ENCODE measurements at places on chromosomes 1 and 21. TPM values are rescaled to one million over a fixed set of nuclear protein-coding genes. Genes with fewer than 3 reads are reported as not detected.

The PRELP gene
- total RNA-seq, result not detected

GRCh38 chr1:197306381-197307062 is 38.5 kb downstream of the CRB1 start:
- H3K27ac ChIP-seq, result no peak overlapping the region
- no peak overlapping the region for H3K4me3 ChIP-seq
- H3K27me3 ChIP-seq, result no peaks in the 10 kb centered on the region
- H3K36me3 ChIP-seq, result no peaks in the 10 kb centered on the region

GRCh38 chr1:179090522-179090921 is 8.7 kb downstream of the TOR3A start:
- H3K27ac ChIP-seq, result no peak overlapping the region
- no peaks in the 10 kb centered on the region for H3K4me1 ChIP-seq
- DNase-seq, result no peak
- H3K27me3 ChIP-seq, result no peaks in the 10 kb centered on the region
- H3K36me3 ChIP-seq, result peaks cover 53% of the 10 kb centered on the region

The LCE3D gene
- not detected for total RNA-seq

- no peaks in the 10 kb centered on the region for H3K27me3 ChIP-seq
- no peak overlapping the region for H3K27ac ChIP-seq
- H3K4me1 ChIP-seq, result no peaks in the 10 kb centered on the region
- H3K4me3 ChIP-seq, result no peak overlapping the region
Observed at GRCh38 chr1:113199760-113200455, 126.9 kb downstream of the LRIG2 start.

GRCh38 chr1:211814313-211814712 is 16.2 kb downstream of the LPGAT1 start:
- no peak for DNase-seq
- no peaks in the 10 kb centered on the region for H3K4me1 ChIP-seq
- no peak overlapping the region for H3K27ac ChIP-seq
- H3K4me3 ChIP-seq, result no peak overlapping the region
- H3K27me3 ChIP-seq, result no peaks in the 10 kb centered on the region

DNA sequence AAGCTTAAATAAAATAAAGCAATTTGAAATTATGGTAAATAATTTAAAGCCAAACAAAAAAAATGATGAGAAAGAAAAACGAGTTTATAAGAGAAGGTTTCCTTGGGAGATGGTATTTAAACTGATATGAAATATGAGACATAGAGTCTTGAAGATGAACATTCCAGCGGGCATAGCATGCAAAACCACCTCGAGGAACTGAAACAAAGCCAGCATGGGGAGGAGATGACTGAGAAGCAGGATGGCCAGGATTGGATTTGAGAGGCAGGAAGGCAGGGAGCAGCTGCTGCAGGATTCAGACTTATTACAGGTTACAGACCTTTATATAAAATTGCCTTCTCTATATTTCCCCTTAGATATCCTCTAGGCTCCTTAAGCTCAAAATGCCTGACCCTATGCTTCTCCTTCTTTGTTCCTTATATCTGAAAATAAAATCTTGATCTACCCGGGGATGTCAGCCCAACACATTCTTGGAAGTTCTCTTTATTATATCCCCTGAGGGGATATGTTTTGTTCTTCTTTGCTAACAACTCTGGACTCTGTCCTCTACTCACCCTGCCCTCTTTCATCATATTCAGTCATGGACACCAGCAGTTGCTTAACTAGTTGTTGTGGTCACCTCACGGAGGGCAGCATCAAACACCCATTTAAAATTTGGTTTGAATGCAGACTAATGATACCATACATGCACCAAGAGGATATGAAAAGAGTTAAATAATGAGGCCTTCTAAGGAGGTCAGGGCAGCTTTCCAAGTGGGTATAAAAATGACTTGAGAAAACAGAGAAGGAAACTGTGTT is 719.1 kb upstream of the B3GALT2 start:
- no peak overlapping the region for H3K4me3 ChIP-seq
- no peaks in the 10 kb centered on the region for H3K36me3 ChIP-seq
- no peak overlapping the region for H3K27ac ChIP-seq
- no peak for DNase-seq

The TNFRSF8 gene
- 0.14 TPM for total RNA-seq

The PLD5 gene
- total RNA-seq, result not detected

DNA sequence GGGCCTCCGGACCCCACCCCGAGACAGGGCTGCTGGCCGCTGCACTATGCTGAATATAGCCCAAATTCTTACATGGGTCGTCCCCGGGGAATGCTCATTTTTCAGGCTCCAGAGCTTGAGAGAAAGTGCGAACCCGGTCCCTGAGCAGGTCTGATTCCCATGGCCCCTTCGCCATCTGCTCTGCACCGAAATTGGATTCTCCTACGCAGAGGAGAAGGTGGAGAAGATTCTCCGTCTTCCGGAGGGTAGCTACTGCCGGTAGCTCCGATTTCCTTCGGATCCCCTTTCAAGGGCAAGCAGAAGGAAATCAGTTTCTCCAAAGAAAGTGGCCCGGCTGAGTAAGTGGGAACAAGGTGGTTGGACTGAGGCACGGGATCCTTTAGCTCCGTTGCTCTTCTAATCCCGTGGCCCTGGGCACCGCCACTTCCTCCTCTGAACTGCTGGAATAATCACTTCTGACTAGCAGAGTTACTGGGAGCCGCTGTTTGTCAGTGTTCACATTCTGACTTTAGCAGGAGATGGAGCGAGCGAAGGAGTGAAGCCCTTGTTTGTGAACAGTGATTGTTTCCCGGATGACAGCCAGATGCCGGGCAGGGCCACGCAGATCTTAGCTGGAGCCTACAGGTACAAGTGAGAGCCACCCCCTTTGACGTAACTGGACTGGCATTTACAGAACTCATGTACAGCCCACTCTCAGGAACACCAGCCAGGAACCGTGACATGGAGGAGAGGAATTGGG is 1.1 kb upstream of the ZNF496 start:
- H3K36me3 ChIP-seq, result peaks cover 3% of the 10 kb centered on the region
- no peaks in the 10 kb centered on the region for H3K27me3 ChIP-seq
- H3K27ac ChIP-seq, result no peak overlapping the region
- H3K4me3 ChIP-seq, result peak overlapping the region; percentile 85

GRCh38 chr21:19286876-19287275 is 883.3 kb upstream of the TMPRSS15 start:
- no peak overlapping the region for H3K27ac ChIP-seq
- H3K36me3 ChIP-seq, result no peaks in the 10 kb centered on the region
- no peak for DNase-seq
- H3K4me1 ChIP-seq, result no peaks in the 10 kb centered on the region
- H3K27me3 ChIP-seq, result no peaks in the 10 kb centered on the region

The UBE2U gene
- total RNA-seq, result not detected

DNA sequence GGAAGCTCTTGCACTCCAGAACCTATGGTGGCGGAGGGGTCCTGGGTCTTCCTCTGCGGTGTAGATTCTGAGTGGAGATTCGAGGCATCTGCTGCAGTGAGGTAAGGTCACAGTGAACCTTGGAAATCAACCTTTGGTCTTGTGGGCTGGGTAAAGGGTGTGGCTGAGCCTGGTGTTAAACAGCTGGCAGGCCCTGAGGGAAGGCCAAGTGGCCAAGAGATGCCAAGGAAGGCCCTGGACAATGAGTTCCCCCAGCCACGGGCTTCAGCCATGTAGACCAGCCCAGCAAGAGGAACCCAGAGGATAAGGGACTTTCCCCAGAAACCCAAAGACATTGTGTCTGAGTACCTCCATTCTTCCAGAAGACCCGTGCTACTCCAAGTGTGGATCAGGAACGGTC is 137.2 kb upstream of the ETS2 start:
- DNase-seq, result no peak
- H3K4me3 ChIP-seq, result no peak overlapping the region
- no peaks in the 10 kb centered on the region for H3K4me1 ChIP-seq
- no peak overlapping the region for H3K27ac ChIP-seq
- peaks cover 5% of the 10 kb centered on the region for H3K27me3 ChIP-seq
- H3K36me3 ChIP-seq, result no peaks in the 10 kb centered on the region

DNA sequence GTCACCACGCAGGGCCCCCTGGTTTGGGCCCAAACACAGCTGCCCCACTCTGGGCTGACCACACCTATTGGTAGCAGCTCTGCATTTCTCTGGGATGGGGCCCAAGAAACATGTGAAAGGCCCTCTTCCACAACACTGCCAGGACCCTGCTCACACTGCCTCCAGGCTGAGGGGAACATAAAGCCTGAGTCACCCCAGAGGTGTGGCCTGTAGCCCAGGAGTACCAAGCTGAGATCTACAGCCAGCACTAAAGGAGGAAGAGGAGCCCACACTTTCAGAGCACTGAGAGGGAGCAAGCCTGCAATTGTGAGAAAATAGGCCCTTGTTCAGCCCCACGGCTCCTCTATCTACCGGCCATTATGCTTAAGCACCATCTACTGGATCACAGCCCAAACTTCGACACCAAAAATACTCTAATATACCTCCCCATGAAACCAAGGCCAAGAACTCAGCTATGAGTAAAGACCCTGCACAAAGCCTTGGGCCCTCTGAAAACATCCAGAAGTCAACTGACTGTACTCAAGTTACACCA is 14.4 kb upstream of the OR2T10 start:
- DNase-seq, result no peak
- no peak overlapping the region for H3K4me3 ChIP-seq
- no peaks in the 10 kb centered on the region for H3K36me3 ChIP-seq
- no peak overlapping the region for H3K27ac ChIP-seq
- no peaks in the 10 kb centered on the region for H3K27me3 ChIP-seq

DNA sequence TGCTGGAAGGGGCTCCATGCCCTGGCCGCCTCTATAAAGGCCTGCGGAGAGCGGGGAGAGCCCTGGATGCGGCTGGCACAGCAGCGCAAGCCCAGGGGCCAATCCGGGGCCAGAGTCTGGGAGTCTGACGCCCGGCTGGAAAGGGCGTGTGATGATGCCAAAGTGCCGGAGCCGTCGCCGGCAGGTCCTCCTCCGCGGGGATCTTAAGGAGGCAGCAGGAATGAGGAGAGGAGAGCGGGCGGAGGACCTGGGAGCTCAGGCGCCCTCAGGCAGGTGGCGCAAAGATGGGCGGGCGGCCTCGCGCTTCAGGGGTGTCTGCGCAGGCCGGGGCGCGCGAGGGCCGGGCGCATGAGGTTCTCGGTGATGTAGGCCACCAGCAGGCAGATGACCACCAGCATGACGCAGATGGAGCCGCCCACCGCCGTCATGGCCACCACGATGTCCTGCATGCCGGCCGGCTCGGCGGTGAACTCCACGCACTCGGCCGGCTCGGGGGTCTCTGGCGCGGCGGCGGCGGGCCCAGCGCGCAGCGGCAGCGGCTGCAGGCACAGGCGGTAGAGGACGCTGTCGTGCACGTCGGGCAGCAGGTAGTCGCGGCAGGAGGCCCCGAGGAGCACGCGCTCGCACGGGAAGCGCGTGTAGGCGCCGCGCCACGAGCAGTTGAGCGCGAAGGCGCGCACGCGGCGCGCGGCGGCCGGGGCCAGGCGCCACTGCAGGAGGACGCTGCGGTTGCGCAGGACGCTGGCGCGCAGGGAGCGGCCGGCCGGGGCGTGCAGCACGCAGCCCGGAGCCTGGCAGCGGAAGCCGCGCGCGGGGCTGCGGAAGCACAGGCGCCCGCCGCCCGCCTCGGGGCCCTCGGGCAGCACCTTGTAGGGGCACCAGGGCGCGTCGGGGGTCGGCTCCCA is 653 bp downstream of the FNDC10 start:
- no peak overlapping the region for H3K4me3 ChIP-seq
- H3K4me1 ChIP-seq, result peaks cover 25% of the 10 kb centered on the region
- H3K27ac ChIP-seq, result no peak overlapping the region
- peak; percentile 76 for DNase-seq
- H3K36me3 ChIP-seq, result no peaks in the 10 kb centered on the region

The COL24A1 gene
- total RNA-seq, result not detected

GRCh38 chr21:42574234-42575027 is 60.8 kb downstream of the SLC37A1 start:
- peaks cover 26% of the 10 kb centered on the region for H3K36me3 ChIP-seq
- no peak overlapping the region for H3K27ac ChIP-seq
- H3K4me1 ChIP-seq, result no peaks in the 10 kb centered on the region

- H3K36me3 ChIP-seq, result no peaks in the 10 kb centered on the region
- peaks cover 13% of the 10 kb centered on the region for H3K4me1 ChIP-seq
- H3K27ac ChIP-seq, result no peak overlapping the region
- H3K4me3 ChIP-seq, result no peak overlapping the region
Observed at GRCh38 chr1:20210736-20211460, 24.6 kb upstream of the PLA2G2C start.

GRCh38 chr1:174080819-174081218 is 58.7 kb upstream of the RC3H1 start:
- no peak overlapping the region for H3K27ac ChIP-seq
- H3K27me3 ChIP-seq, result no peaks in the 10 kb centered on the region
- DNase-seq, result no peak
- H3K36me3 ChIP-seq, result no peaks in the 10 kb centered on the region

GRCh38 chr1:88801575-88802208 is 89.7 kb downstream of the GTF2B start:
- H3K27me3 ChIP-seq, result no peaks in the 10 kb centered on the region
- peaks cover 32% of the 10 kb centered on the region for H3K36me3 ChIP-seq
- no peaks in the 10 kb centered on the region for H3K4me1 ChIP-seq
- H3K27ac ChIP-seq, result no peak overlapping the region

GRCh38 chr21:30990514-30991262 is 47.6 kb downstream of the KRTAP19-8 start:
- DNase-seq, result no peak
- no peak overlapping the region for H3K27ac ChIP-seq
- H3K4me1 ChIP-seq, result no peaks in the 10 kb centered on the region
- H3K27me3 ChIP-seq, result no peaks in the 10 kb centered on the region
- H3K36me3 ChIP-seq, result no peaks in the 10 kb centered on the region

GRCh38 chr21:14245711-14246110 is 29.8 kb downstream of the RBM11 start:
- no peak overlapping the region for H3K4me3 ChIP-seq
- no peak for DNase-seq
- no peaks in the 10 kb centered on the region for H3K27me3 ChIP-seq
- no peaks in the 10 kb centered on the region for H3K4me1 ChIP-seq
- H3K36me3 ChIP-seq, result no peaks in the 10 kb centered on the region

- no peaks in the 10 kb centered on the region for H3K27me3 ChIP-seq
- H3K27ac ChIP-seq, result no peak overlapping the region
- no peak for DNase-seq
- no peaks in the 10 kb centered on the region for H3K36me3 ChIP-seq
Observed at GRCh38 chr1:229907884-229908638, 159.0 kb upstream of the GALNT2 start.

The CLCA1 gene
- total RNA-seq, result not detected

GRCh38 chr1:26907071-26907917 is 6.5 kb downstream of the NR0B2 start:
- no peak for DNase-seq
- H3K4me3 ChIP-seq, result no peak overlapping the region
- H3K36me3 ChIP-seq, result no peaks in the 10 kb centered on the region
- no peaks in the 10 kb centered on the region for H3K27me3 ChIP-seq
- H3K4me1 ChIP-seq, result no peaks in the 10 kb centered on the region

DNA sequence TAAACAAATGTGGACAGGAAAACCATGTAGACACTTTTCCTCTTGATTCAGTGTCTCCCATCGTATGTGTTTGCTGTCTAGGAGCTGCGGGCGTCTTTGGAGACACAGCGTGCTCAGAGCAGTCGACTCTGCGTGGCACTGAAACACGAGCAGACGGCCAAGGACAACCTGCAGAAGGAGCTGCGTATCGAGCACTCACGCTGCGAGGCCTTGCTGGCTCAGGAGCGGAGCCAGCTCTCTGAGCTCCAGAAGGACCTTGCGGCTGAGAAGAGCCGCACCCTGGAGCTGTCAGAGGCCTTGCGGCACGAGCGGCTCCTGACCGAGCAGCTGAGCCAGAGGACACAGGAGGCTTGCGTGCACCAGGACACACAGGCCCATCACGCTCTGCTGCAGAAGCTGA is 27.2 kb upstream of the DIP2A start:
- peaks cover 61% of the 10 kb centered on the region for H3K36me3 ChIP-seq
- no peak overlapping the region for H3K27ac ChIP-seq
- DNase-seq, result no peak
- no peak overlapping the region for H3K4me3 ChIP-seq
- H3K27me3 ChIP-seq, result no peaks in the 10 kb centered on the region
